D341Med (cell line): ENCODE measurements at places on chromosomes 1 and 21.

DNA sequence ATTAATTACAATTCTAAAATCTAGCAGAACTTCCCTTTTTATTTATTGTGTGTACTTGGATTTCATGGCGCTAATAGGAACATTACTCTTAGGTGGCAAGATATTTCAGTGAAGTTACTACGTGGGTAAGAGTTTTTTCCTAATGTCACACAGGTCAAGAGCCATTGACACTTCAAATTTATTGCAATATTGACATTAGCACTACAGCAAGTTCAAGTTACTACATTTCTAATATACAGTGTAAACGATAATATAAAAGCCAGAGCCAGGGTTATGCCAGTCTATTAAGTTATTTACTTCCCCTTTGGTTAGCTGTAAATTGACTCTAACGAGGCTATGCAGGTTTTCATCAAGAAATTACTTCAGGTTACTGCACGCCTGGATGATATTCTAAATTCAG, 29.7 kb downstream of the CHODL start:
- no peak for DNase-seq

DNA sequence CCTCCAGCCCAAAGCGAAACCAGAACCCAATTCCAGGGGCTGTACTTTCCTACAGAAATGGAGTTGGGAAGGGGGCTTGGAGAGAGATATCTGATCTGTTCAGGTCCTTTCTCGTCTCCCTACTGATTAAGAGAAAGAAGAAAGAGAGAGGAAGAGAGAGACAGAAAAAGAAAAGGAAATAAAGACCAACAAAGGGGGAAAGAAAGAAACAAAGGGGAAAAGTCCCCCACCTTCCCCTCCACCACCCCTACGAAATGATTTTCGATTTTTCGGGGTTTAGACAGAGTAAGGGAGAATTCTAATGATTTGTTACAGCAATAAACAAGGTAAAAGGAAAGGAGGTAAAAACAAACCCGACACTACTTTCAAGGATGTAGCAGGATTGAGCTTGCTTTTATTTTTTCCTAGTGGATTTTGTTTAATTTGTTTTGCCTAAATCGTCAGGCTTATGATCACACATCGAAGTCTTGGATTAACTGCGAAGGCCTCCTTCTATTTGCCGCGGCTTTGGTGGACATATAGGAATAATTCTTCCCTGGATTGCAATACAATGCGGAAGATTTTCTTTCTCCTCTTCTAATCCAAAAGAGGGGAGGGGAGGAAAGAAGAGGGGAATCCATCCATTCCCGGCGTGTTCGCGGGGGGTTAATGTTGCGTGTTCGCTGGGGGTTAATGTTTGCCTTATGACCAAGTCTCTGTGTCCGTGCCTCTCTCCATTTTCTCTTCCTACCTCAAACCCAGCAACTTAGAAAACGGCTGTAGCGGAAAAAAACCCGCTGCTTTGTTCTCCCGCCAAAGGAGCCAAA, 1.9 kb downstream of the TAL1 start:
- DNase-seq: no peak

DNA sequence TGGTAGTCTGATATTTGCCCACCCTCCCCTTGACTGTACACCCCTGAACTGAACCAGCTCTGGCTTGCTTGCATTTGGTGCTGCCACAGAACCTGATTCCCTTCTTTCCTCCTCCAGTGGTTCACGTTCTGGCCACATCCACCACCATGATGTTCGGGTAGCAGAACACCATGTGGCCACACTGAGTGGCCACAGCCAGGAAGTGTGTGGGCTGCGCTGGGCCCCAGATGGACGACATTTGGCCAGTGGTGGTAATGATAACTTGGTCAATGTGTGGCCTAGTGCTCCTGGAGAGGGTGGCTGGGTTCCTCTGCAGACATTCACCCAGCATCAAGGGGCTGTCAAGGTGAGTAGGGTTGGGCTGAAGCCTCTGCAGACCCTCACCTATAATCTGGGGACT, 1.8 kb downstream of the CDC20 start:
- DNase-seq: no peak

GRCh38 chr1:162080472-162081015, 11.1 kb downstream of the NOS1AP start:
- peak; percentile 43 for DNase-seq

GRCh38 chr1:52925571-52926005, 1.5 kb upstream of the SCP2 start:
- DNase-seq: no peak

GRCh38 chr1:241527146-241527545, 5.0 kb upstream of the KMO start:
- no peak for DNase-seq

DNA sequence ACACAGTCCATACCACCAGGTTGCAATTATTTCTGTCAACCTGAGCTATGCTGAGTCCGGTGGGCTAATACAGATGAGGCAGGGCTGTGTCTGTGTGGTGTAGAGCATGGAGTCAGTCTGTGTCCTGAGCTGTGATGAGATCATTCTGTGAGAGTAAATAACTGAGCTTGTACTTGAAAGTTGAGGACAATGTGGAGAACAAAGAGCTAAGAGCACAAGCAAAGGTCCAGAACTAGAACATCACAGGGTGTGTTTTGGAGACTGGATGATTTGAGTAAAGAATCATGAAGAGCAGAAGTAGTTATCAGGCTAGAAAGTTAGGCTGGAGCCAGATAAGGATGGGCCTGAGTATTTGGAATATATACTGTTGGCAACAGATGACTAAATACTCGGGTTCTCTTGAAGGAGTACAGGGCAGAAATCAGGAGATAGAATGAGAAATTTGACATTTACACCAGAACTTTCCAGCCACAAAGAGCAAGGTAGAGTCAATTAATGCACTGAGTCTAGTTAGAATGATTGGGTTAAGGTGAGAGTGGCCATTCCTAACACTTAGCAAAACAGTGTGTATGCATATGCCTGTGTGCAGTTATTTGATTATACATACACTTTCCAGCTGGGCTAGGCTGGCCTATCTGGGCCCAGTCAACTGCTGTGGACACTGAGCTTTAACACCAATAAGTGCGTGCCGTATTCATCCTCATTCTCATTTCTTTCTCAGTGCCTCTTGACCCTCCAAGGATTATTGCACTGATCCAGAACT, 48.8 kb downstream of the LEPR start:
- DNase-seq: no peak

DNA sequence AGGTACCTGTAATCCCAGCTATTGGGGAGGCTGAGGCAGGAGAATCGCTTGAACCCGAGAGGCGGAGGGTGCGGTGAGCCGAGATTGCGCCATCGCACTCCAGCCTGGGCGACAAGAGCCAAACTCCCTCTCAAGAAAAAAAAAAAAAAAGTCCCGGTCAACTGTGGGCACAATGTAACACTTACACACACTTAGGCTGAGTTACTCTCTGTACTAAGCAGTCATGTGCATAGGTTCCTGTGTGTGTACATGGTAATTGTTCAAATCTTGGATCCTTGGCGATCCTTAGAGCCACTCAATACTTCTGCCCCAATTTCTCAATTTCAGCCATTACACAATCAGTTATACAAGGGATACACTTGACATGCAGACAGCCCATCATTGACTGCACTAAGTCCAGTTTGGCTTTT, 11.6 kb downstream of the SDCCAG8 start:
- no peak for DNase-seq

- DNase-seq: no peak
Measured at GRCh38 chr1:216961516-216961915, 238.3 kb upstream of the ESRRG start.

GRCh38 chr1:22264464-22265341, 121.8 kb upstream of the WNT4 start:
- no peak for DNase-seq

GRCh38 chr1:168114845-168115244, 21.9 kb downstream of the GPR161 start:
- no peak for DNase-seq

- no peak for DNase-seq
Measured at GRCh38 chr1:69203166-69203565, 364.6 kb upstream of the LRRC7 start.

DNA sequence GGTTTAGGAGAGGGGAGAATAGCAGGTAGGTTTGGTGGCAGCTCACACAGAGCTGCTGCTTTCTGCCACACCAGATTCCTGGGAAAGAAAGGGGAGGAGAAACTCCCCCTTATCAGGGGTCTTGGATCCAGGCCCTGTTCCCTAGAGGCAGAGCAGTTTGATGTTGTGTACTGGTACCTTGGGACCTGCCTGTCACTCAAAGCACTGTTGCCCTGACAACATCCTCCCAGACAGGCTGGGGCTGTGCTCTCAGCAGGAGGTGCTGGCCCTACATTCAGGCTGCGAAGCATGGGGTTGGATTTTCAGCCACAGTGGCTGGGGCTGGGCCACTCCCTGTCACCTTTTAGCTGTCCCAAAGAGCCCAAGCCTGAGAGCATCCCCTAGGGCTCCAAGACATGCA, 188.0 kb downstream of the GRIK3 start:
- DNase-seq: no peak

DNA sequence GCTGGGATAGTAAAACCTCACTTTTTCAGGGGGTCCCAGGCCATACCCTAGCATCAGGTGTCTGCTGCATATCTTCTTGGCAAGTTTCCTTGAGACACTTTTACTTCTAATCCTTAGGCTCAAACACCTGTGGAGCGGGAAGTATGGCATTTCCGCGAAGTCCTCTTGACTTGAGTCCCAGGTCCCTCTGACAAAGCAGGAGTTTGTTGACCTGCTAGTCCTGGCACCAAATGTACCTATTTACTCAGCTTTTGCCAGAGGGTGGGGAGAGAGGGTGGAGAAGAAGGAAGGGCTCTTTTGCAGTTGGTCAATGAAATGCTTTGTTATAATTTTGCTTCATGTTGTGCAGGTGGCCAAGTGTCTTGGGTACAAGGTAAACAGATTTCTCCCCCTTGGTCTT, 59.7 kb downstream of the CLIC6 start:
- DNase-seq: no peak

DNA sequence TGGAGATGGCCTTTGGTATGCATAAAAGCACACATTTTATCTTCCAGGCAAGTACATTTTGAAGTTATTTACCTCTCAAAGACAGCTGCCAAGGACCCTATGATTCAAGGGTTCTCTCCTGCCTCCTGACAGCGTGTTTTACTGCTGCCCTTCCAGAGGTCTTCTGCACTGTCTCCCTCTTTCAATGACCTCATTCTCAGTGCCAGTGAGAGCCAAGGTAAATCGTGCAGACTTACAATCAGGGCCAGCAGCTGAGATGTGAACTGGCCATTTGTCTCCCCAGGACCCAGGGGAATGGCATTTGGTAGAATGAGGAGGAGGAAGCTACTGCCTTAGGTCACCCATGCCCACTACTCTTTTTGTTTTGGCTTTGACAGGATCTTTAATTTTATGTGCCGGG, 84.2 kb upstream of the FGGY start:
- no peak for DNase-seq

DNA sequence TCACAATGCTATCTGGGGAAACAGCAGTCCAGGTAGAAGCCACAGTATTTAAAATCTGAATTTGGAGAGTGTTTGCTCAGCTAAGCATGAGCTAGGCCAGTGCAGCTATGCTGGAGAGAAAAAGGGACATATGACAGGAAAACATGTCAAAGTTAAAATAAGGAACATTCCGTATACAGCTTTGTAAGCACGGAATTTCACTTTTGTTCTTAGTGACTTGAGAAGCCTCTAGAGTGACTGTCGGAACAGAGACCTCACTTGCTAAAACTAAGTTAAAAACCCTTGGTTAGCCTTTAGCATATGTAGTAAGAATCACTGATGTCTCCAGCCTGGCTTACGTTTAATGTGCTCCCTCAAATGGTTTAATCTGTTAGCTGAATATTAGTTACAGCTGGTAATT, 661.7 kb downstream of the KCNT2 start:
- no peak for DNase-seq

DNA sequence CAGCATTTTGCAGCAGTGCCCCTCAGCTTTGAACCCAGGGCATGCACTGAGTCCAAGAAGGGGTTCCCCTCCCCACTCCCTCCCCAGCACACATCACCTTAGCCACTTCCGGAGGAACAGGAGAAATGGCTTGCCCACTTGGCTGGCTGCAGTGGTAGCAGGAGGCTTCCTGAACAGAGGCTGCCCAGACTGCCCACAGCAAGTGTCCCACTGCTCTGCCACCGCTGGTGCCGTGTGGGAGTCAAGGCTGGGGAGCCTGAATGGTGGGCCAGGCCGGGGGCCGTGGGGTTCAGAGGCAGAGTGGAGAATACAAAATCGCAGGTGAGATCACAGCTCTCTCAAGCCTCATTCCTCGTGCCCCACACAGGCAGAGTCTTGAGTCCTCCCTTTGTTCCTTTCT, 34.5 kb downstream of the CD247 start:
- DNase-seq: no peak

DNA sequence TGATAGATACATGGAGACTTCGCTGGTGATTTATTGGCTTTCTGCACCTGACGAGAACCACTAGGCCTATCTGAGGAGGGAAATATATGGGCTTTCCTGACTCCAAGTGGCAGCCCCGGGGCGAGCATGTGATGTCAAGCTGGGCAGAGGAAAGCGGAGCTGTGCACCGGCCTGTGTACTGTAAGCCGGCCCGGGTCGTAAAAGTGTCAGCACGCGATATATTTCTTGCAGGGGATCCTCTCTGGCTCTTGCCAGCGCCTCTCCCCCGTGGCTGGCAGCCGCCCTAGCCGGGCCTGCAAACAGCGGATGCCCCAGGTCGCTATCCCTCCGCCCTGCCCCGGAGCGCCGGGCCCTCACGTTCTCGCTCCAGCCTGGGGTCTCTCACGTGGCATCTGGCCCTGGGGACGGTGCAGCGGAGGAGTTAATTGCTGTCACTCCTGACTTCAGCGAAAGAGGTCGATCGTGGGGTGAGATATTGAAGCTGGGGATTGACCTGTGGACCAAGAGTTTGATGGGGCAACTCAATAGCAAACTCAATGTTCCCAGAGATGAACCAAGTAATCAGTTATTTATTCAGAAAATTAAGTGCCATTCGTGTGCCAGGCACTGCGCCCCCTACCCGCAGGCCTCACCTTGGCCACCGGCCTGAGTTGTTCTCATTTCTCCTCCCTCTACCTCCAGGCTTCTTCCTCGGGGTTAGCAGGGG, 41.0 kb upstream of the HAO2 start:
- no peak for DNase-seq

DNA sequence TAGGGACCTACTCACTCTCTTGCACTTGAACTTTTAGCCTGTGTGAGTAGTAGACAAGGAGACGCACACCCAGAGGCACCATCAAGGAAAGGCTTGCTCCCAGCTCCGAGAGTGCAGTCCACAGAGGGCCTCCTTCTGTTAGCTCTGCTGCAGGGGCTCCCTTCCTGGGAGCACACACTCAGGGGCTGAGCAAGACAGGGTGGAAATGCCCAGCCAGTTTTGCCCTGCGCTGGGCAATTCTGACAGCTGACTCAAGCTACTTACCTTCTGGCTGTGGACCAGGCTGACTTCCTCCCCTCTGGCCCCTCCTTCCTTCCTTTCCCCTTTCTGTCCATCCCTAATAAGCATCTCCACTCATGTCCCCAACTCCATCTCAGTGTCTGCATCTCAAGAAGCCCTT, 449.1 kb downstream of the PTPRU start:
- no peak for DNase-seq

GRCh38 chr1:153058826-153059784, 1.8 kb upstream of the SPRR2A start:
- no peak for DNase-seq

DNA sequence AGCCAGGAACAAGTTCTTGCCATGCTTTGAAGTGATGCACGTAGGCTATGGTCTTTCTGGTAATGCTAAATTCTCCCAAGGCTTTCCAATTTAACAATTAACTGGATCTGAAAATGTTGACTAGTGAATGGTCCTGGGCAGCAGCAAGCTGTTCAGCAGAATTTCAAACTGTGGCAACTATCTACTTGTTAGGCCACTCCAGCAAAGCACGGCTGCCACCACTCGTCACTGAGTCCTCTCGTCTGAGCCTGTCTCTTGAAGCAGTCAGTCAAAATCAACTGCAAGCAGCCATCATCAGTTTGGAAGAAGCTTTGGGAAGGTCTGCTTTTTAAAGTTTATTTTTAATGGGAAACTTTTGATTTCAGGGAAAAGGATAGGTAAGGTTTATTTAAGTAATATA, 6.1 kb downstream of the FLVCR1 start:
- no peak for DNase-seq
